ENCODE measurements at places on chromosomes 3 and 15.

GRCh38 chr3:14133188-14133800 lies 8.4 kb downstream of the TMEM43 start:
- DNase-seq: no peak

DNA sequence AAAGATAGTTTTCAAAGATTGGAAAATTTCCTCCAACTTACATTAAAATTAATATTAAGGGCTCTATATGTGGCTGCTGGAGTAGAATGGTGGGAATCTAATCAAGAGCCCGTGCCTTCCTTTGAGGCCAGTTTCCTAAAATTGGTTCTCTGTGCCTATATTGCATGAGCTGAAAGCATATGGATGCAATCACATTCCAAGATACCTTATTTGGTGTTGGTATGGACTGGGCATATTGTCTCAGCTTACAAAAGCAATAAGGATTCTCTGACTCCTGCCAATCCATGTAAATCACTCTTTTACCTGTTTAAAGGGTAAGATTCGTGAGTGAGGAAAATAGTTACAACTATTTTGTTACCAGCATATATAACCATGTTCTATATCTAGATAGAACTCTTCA lies 111.6 kb downstream of the GREM1 start:
- DNase-seq: no peak

DNA sequence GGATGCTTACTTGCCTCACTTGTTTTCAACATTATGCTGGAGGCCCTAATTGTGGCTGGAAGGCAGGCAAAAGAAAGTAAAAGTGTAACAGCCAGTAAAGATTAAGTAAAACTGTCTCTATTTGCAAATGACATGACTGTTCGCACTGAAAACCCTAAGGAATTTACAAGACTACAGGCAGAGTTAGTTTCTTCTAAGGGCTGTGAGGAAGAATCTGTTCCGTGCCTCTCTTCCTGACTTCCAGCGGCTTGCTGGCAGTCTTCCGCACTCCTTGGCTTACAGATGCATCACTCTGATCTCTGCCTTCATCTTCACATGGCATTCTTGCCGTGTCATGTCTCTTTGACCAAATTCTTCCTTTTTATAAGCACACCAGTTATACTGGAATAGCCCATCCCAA lies 86.1 kb downstream of the DLG1 start:
- no peak for DNase-seq

- DNase-seq: no peak
These were observed 336.8 kb downstream of the RSL24D1 start for GRCh38 chr15:54859982-54860381.

GRCh38 chr3:8095724-8096123 lies 405.9 kb upstream of the LMCD1 start:
- DNase-seq: no peak

GRCh38 chr3:4514916-4515315 lies 21.8 kb downstream of the ITPR1 start:
- DNase-seq: no peak

DNA sequence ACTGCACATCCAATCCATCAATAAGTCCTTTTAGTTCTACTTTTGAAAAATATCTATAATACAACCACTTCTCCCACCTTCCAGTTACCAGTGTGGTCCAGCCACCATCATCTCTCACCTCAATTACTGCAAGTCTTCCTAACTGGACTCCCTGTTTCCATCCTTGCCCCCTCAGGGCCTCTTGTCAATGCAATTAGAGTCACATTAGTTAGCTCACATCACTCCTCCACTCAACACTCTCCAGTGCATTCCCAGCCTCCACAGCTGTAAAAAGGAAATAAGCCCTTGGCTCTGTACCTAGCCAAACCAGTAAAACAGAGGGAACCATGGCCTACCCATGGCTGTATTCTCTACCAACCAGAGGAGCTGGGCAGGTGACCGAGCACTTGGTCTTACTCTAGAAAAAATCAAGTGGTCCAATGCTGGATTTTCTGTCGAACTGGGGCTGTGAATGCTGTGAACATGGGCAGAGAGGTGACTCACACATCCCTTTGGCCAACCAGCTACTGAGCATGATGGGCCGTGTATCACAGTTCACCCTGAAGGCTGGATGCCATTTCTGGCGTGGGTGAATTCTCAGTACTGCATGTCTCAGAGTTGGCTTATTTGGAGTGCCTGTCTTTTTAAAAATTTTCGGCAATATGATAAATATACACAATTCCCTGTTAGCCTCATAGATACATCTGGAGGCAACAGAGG lies 62.5 kb upstream of the C15orf61 start:
- no peak for DNase-seq

DNA sequence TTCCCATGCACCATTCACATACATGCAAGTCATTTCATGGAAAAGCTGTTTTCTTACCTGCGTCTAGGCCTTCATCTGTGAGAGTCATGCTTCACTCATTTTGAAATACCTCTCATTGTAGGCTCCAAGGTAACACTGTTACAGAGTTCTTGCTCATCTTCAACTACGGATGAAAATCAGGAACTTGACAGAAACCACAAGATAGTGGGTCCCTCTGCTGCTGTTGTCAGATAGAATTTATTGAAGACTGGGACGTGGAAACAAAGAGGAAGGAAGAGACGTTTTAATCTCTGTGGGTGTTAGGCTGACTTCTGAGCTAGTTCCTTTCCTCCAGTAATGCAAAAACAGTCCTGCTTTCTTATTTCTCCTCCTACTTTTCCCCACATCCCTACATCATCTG lies at the start of gene P2RY14:
TSS of gene P2RY14 (minus strand) at position 313 of the 400 bp plus-strand sequence. CDS start 64,226 bp downstream, outside the sequence.
- no peak for DNase-seq

- DNase-seq: no peak
These were observed 563.4 kb downstream of the ROBO1 start for GRCh38 chr3:79204351-79204750.

Measured in right cardiac atrium (tissue), 5 donors.